T-helper 9 cell (primary cell): ENCODE measurements at places on chromosomes 3 and 15.
A peak's percentile ranks its signal among the peaks of the same experiment; 100 is the strongest.

DNA sequence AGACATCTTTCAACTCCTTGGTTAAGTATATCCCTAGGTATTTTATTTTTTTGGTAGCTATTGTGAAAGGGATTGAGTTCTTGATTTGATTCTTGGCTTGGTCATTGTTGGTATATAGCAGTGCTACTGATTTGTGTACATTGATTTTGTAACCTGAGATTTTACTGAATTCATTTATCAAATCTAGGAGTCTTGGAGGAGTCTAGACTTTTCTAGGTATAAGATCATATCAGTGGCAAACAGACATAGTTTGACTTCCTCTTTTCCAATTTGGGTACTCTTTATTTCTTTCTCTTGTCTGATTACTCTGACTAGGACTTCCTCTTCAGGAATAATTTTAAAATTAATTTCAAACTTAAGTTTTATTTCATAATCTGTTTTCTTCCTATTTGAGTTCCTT is 125.2 kb downstream of the OCA2 start:
- DNase-seq: no peak

- DNase-seq: no peak
These were observed 264.7 kb upstream of the KCNH8 start for GRCh38 chr3:18883571-18883970.

DNA sequence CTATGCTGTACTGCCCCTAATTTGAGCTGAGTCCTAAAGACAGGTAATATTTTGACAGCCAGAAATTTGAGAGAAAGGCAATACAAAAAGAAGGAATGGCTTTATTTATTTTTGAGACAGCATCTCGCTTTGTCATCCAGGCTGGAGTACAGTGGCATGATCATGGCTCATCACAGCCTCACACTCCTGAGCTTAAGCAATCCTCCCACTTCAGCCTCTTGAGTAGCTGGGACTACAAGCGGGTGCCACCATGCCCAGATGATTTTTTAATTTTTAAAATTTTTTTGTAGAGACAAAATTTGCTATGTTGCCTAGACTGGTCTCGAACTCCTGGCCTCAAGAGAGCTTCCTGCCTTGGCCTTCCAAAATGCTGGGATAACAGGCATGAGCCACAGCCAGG is 77.4 kb upstream of the SLC4A7 start:
- DNase-seq: no peak

GRCh38 chr3:78979028-78979427 is 788.8 kb downstream of the ROBO1 start:
- no peak for DNase-seq

DNA sequence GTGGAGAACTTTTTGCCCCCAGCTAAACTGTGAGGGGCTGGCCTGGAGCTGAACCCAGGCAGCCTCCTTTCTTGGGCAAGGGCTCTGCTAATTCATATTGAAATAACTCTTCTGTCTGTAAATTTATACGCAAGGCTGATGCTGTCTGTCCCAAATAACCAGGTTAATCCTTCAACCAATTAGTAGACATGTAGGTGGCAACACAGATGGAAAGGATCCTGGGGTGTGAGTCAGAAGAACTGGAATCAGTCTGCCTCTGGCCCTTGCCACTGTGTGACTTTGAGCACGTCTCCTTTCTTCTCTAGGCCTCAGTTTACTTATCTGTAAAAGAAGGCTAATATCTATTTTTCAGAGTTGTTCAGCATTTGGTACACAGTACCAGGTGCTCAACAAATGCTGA is 48.3 kb upstream of the IREB2 start:
- DNase-seq: no peak

DNA sequence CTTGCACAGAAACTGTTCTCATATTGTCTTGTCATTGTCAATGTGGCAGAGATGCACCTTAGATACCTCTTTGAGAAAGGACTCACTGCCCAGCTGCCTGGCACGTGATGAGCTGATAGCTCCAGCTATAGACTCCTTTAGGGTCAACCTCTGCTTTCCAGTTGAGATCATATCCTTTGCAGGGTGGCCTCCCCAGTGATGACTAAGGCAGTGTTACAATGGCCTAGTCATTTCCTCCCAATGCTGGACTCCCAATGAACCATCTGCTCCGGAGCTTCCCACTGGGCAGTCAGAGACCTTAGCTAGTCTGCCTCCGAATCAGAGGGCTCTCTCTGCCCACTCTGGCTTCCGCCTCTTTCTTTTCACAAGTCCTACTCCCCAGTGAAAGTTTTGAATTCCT is 79.5 kb downstream of the CHRD start:
- DNase-seq: no peak

DNA sequence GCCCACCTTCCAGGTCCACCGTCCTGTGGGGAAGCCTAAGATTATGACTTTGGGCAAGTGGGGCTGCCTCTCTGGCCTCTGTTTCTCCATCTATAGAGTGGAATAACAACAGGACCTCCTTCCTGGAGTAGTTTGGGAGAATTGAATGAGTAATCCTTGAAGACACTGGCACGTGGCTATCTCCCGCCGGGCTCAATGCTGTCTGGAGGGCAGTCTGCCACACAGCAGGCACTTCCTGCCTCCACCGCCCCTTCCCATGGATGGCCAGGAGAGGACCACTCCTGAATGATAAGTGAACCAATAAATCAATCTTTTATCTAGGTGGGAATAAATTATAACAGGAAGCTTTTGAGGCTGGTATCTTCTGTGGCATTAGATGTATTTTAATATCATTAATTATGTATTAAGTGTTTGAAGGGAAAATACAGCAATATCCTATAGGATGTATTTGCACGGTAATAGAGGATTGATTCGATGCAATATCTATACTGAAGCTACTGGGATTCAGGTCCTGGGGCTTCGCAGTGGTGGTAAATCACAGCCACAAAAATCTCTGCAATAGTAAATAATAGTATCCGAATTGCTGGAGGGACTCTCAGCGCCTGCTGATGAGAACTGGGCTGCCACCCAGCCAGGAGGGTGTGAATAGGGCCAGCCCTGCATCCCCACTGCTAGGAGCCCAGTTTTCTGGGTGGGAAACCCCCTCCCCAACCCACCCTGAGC is 15.9 kb downstream of the MEGF11 start:
- DNase-seq: no peak

DNA sequence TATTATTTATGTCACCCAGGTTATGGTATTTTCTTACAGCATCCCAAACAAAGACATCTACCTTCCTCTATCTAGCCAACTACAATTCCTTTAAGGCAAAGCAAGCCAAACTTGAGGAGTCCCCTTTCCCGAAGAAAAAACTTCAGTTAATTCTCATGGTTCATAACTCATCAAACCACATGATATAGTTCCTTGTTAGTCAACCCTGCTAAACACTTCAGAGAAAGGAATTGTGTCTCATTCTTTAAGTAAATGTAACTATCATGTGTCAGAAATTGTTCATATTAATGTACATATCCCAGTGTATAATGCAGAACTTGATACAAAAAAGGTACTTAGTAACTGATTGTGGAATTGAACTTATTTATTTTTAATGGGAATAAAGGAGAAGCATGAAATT is 44.4 kb downstream of the ST3GAL6 start:
- DNase-seq: no peak

DNA sequence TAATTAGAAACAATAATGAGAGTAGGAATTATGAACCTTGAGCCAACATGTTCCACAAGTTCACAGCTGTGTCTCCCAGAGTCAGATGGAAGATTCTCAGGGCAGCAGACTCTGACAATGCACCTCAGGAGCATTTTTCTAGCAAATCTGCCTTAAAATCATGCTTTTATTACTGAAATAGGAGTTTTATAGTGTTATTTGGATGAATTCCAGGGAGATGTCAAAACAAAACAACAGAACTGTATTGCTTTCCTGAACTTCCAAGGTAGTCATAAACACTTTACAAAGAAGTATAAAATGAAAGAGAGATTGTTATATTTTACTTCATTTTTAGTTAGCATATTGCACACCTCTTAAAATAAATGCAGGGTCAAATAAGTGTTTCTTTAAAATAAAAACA is 77.0 kb downstream of the P3H2 start:
- DNase-seq: no peak

DNA sequence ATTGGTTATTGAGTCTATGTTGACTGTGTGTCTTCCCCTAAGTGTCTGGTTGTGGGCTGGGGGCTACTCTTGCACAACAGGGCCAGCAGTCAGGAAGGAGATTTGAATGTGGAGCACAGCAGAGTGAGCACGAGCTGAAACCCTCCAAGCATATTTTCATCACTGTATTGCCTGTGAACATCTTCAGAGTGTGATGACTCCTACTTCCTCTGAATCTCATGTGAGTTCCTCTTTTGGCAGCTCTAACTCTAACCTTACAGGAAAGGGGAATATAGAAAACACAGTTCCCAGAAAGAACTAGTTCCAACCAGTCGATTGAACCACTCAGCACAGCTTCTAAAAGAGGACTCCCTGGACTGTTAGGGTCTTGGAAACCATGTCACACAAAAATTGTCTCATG is 211.6 kb downstream of the RAP2B start:
- DNase-seq: no peak

DNA sequence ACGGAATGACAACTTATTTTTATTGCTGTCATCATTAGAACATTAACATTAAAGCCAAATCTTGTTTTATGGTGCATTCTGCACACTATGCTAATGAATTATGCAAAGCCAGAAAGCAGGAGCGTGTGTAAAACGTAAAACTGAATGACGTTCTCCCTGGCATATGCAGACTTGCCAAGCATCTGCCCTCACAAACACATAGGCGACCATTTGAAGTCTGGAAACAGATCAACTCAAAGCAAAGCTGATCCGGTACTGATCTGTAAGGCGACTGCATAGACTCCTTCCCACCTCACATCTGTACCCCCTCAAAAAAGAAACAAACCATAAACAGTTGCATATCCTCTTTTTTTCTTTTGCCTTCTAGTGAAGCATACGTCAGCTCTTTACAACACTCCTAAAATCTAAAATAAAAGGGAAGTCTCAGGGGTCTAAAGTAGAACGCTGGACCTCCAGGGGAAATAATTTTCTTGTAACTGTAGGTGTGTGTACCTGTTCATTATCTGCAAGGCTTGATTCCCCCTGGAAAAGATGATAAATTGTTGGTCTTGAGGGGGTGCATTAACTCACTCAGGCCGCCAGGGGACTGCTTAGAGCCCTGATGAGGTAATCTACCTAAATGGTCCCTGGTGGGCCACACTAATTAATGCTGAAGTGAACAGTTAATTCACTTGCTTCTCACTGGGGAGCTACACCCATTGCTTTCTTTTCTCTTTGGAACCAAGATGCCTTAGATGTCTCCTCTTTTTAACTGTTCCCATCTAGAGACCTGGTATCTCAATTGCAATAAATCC is 231.4 kb downstream of the CDIN1 start:
- no peak for DNase-seq

- no peak for DNase-seq
These were observed 14.9 kb downstream of the HDGFL3 start for GRCh38 chr15:83192742-83193141.

DNA sequence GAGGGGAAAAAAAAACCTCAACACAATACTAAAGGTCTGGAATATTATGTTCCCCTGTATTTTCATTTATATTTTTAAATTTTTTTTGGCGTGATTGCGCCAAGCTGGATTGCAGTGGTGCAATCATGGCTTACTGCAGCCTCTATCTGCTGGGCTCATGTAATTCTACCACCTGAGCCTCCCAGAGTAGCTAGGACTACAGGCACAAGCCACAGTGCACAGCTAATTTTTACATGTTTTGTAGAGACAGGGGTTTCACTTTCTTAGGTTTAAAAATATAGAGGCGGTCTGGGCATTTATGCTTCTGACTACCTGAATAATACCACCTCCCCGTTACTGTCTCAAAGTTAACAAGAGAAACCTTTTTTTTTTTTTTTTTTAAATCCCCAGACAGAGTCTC is 51.1 kb upstream of the MAP4 start:
- DNase-seq: no peak

- DNase-seq: peak; percentile 4
These were observed 694 bp upstream of the EEFSEC start for GRCh38 chr3:128152419-128153155.

- DNase-seq: no peak
These were observed 1.8 kb upstream of the SLC38A3 start for GRCh38 chr3:50203113-50203808.

GRCh38 chr3:38711321-38711720 is 61.8 kb upstream of the SCN5A start:
- DNase-seq: no peak

DNA sequence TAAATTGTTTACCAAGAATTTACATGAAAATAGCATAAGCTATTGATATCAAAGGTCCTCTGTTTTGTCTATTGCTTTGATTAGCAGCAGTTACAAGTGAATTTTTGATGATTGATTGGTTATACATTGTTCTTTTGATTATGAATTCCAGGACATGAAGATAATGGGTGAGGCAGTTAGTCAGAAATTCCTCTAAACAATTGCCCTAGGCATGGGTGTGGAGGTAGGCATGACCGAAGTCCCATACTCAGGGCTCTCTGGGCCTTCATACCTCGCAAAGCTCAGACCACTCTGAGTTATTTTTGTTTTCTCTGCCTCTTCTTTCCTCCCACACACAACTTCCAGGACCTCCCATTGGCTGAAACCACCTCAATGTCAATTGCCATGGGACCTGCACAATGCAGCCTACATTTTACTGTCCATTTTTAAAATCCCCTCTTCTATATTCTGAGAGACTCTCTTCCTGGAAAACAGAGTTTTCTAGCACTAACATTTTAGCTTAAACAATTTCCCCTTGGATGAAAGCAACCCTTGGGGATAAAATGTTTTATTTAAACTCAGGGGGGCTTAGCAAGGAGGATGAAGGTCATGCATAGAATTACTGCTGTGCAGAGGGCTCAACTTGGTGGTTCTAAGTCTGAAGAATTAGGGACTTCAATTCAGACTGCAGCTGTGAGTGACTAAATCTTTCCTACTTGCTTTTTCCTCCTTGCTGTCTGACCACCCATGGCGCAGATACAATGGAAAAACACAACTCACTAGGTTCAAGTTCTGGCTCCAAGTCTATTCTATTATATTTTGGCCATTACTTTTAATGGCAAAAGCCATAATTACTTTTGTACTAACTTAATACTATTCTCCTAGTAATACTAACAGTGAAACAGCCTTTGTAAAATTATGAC is 594.8 kb downstream of the NTRK3 start:
- DNase-seq: no peak

GRCh38 chr3:72665701-72666446 is 182.4 kb downstream of the SHQ1 start:
- peak; percentile 43 for DNase-seq

DNA sequence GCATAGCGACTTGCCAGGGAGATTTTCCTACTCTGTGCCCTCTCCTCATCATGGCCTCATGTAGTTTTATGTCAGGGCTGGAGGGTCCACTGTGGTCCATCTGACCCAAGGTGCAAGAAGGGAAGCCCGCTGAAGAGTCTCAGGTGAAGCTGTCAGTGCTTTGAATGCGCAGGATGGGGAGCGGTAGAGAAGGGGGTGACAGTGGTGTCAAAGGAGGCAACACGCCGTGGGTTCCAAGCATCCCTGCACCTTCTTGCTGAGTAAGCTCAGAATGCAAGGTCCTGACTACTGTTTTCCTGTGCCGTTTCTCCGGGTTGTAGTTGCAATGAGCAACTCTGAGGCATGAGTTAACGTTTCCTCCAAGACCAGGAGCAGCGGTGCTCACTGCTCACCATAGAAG is 44.9 kb upstream of the RAB6B start:
- DNase-seq: no peak
